ENCODE measurements at places on chromosomes 3 and 15. TPM values are rescaled to one million over a fixed set of nuclear protein-coding genes. Genes with fewer than 3 reads are reported as not detected.

GRCh38 chr3:13136426-13136825, 63.2 kb upstream of the IQSEC1 start:
- no peaks in the 10 kb centered on the region for H3K4me1 ChIP-seq
- H3K36me3 ChIP-seq = no peaks in the 10 kb centered on the region
- DNase-seq = no peak
- no peak overlapping the region for H3K27ac ChIP-seq

DNA sequence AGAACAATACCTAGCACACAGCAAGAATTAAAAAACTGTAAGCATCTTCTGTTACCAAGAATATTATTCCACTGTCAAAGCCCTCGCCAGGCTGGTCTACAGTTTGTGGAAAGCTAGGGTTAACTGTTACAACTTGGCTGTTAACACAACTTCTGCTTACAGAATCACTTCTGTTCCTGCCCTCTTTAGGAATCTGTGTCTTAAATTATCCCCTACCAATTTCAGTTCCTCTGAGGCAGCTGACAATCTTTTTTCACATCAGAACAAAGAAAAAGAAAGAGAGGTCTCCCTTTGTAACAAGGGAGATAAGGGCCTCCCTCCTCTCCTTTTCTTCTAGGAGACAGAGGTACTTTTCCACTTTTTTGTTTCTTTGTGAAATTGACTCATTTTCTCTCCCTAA, 188.9 kb downstream of the FMN1 start:
- H3K4me3 ChIP-seq = no peak overlapping the region
- no peaks in the 10 kb centered on the region for H3K36me3 ChIP-seq
- H3K27me3 ChIP-seq = no peaks in the 10 kb centered on the region

- H3K27me3 ChIP-seq = no peaks in the 10 kb centered on the region
- no peak overlapping the region for H3K4me3 ChIP-seq
- no peak overlapping the region for H3K27ac ChIP-seq
Measured at GRCh38 chr3:151923901-151924300, 50.5 kb downstream of the SUCNR1 start.

DNA sequence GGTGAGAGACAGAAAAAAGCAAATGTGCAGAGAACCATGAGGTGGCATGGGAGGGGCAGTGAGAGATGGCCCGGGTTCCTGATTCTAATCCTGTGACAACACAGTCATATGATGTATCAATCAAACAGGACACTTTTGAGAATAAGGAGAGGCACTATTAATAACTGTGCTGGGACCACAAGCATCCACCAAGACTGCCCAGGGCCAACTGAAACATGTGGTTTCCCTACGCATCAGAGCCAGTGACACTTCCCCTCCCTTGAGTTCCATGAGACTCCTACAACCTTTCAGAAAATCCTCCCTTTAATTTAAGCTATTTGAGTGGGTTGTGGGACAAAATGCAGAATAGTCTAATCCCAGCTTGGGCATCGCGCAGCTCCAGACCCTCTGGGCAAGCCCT, 17.4 kb downstream of the SH3BP5 start:
- no peak for DNase-seq
- peak overlapping the region; percentile 90 for H3K27ac ChIP-seq
- no peak overlapping the region for H3K4me3 ChIP-seq
- H3K27me3 ChIP-seq = no peaks in the 10 kb centered on the region
- H3K4me1 ChIP-seq = peaks cover 72% of the 10 kb centered on the region

DNA sequence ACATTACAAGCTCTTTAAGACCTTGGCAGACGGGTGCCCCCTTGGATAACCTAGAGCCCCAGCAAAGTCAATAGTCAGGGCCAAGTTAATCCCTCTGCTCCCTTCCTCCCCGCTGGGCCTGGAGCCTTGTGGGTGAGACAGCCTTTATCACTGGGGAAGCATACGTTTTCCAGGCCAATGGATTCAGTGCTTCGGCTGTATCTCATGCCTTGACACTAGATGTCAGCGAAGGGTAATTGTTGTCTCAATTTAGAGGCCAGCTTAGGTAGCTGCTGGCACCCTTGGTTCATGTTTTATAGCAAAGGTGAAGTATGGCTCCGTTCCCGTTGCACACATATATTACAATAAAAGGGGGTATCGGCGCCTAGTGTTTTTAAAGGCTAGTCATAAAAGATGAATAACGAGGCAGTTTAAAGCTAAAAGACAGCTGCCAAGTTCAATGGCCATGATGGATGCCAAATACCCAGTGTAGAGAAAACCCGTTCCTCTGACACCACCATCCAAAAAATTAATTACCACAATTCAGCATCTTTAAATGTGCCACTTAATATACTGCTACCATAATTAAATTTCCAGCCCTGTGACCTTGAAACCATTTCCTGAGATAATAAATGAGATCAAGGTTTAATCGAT, 52.3 kb upstream of the BNIP2 start:
- DNase-seq = no peak
- H3K27me3 ChIP-seq = no peaks in the 10 kb centered on the region
- H3K4me3 ChIP-seq = no peak overlapping the region

- peaks cover 24% of the 10 kb centered on the region for H3K36me3 ChIP-seq
- H3K4me3 ChIP-seq = no peak overlapping the region
- no peak overlapping the region for H3K27ac ChIP-seq
- H3K4me1 ChIP-seq = peaks cover 8% of the 10 kb centered on the region
- DNase-seq = no peak
- H3K27me3 ChIP-seq = no peaks in the 10 kb centered on the region
Measured at GRCh38 chr15:43187544-43188155, 2.4 kb downstream of the CCNDBP1 start.

- no peaks in the 10 kb centered on the region for H3K36me3 ChIP-seq
- no peaks in the 10 kb centered on the region for H3K27me3 ChIP-seq
- H3K27ac ChIP-seq = peak overlapping the region; percentile 11
Measured at GRCh38 chr3:141529717-141530414, 43.0 kb downstream of the RASA2 start.

DNA sequence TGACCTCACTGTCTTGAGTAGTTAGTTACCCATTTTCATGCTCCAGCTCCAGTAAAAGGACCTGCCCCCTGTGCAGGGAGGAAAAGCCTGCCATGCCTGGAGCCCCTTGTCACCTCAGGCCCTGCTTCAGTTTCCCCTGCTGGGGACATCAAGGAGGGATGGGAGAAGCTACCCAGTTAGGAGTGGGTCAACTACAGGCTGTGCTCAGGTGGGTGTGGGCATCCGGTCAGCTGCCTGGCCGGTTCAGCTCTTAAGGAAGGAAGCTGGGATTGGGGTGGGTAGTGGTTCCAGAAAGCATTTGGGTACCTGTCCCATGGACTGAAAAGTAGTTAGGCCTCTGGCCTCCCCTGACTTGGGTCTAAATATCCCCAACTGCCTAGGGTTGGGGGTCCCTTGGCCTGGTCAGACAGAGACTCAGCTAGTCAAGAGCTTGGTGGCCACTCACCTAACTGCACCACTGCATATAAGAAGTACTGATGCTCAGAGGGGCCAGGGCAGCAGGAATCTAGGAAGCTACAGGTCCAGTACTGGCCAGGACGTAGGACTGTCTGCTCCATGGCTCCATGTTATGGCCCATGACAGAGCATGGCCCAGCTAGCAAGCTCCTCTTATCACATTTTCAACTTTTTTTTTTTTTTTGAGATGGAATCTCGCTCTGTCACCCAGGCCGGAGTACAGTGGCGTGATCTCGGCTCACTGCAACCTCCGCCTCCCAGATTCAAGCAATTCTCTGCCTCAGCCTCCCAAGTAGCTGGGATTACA, 549 bp downstream of the LSMEM2 start:
- no peaks in the 10 kb centered on the region for H3K36me3 ChIP-seq
- H3K4me1 ChIP-seq = no peaks in the 10 kb centered on the region
- DNase-seq = no peak
- H3K27ac ChIP-seq = no peak overlapping the region

DNA sequence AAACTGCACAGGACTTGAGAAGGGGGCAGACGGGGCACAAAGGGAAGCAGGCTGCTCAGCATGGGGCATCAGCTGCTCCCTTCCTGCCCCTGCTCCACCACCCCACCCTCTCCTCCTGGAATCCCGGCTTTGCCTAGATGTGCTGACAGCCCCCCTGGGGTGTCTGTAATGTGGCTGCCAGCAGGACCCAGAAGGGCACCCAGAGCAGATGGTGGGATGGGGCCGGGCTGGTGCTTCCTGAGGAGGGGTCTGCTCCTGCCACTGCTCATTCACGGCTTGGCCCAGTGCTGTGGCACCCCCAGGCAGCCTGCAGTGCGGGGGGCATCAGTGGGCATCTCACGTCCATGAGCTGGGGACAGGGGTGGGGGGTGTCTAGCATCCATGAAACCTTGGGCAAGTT, 10.2 kb downstream of the H1-8 start:
- H3K36me3 ChIP-seq = peaks cover 6% of the 10 kb centered on the region
- H3K27me3 ChIP-seq = no peaks in the 10 kb centered on the region
- DNase-seq = no peak
- no peak overlapping the region for H3K4me3 ChIP-seq

GRCh38 chr3:58672451-58672850, 5.9 kb upstream of the FAM3D start:
- H3K4me3 ChIP-seq = no peak overlapping the region
- no peak for DNase-seq
- no peak overlapping the region for H3K27ac ChIP-seq
- no peaks in the 10 kb centered on the region for H3K36me3 ChIP-seq

- H3K4me1 ChIP-seq = no peaks in the 10 kb centered on the region
- DNase-seq = no peak
- H3K4me3 ChIP-seq = no peak overlapping the region
- no peaks in the 10 kb centered on the region for H3K36me3 ChIP-seq
- no peak overlapping the region for H3K27ac ChIP-seq
- H3K27me3 ChIP-seq = no peaks in the 10 kb centered on the region
Measured at GRCh38 chr3:157477441-157477840, 25.8 kb downstream of the VEPH1 start.

- H3K4me3 ChIP-seq = no peak overlapping the region
- H3K27ac ChIP-seq = no peak overlapping the region
- DNase-seq = no peak
- no peaks in the 10 kb centered on the region for H3K36me3 ChIP-seq
- H3K27me3 ChIP-seq = no peaks in the 10 kb centered on the region
- no peaks in the 10 kb centered on the region for H3K4me1 ChIP-seq
Measured at GRCh38 chr3:175356899-175357324, 497.8 kb downstream of the NAALADL2 start.

DNA sequence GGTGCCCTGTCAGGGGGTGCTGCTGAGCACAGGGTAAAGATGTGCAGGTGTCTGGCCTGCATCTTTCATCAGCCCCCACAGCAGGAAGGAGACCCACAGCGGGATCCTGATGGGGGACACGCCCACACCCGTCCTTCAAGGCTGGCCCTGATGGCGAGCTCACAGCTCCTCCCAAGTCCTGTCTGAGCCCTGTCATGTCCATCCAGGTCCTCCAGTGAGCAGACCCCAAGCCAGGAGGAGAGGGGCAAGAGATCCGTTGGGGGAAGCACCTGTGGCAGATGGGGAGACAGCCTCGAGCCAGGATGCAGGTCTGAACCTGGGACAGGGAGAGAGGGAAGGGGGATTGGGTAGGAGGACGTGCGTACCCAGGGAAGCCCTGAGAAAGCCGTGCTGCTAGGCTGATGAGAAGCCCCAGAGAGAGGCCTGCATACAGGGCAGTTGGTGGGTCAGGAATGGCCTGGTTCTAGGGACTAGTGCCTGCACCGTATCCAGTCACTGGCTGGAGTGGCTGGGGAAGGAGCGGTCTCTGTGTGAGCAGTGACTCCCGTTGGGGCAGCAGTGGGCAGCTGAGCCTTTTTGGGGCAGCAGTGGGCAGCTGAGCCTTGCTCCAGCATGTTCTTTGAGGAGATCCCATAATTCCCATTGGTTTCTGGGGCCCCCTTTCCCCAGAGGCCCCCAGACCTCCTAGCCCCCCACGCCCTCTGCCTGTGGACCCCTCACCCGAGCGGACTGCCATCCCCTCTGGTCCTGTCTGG, 133.3 kb upstream of the MEF2A start:
- no peaks in the 10 kb centered on the region for H3K27me3 ChIP-seq
- DNase-seq = no peak
- no peak overlapping the region for H3K27ac ChIP-seq
- H3K4me3 ChIP-seq = no peak overlapping the region

DNA sequence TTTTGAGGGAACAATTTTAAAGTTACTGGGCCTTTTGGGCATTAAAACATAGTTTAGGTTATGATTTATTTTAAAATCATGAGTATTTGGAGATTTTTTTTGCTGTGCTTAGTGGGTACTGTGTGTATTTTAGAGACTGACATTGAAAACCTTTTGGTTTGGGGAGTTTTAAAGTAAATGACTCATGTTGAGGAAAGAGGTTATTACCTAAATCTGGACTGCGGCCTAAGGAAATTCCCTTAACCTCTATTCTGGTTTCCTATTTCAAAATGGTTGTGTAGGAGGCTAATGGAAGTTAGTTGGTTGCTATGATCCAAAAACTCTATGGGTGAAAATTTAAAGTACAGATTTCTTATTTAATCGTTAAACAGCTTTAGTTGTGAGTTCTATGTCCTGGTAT, 57.3 kb upstream of the DPH6 start:
- no peak overlapping the region for H3K4me3 ChIP-seq
- H3K27ac ChIP-seq = no peak overlapping the region
- H3K4me1 ChIP-seq = no peaks in the 10 kb centered on the region
- DNase-seq = no peak
- H3K36me3 ChIP-seq = no peaks in the 10 kb centered on the region

DNA sequence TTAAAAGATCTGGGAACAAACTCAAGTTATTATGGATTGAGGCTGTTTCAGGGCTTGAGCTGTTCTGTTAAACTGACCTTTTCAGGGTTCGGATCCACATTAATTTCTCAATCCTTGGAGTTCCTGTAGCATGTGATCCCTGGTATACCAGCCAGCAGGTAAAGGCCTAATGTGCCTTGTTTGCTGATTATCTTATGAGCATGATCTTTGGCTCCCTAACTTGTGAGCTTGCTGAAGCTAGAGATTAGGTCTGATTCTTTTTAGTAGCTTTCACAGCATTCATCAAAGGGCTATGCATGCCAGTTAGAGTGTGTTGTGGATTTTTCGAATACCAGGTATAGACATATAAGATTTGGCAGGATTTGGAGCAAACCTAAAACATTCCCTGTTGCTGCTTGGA, 10.3 kb downstream of the CORO2B start:
- no peak overlapping the region for H3K4me3 ChIP-seq
- H3K27me3 ChIP-seq = no peaks in the 10 kb centered on the region
- H3K36me3 ChIP-seq = no peaks in the 10 kb centered on the region
- no peak for DNase-seq

The PXYLP1 gene
- 10.7 TPM for total RNA-seq

The P2RY14 gene
- total RNA-seq = 3.2 TPM

The ARRDC4 gene
- total RNA-seq = 81.7 TPM

The TMEM266 gene
- total RNA-seq = not detected

The SCN11A gene
- total RNA-seq = 0.33 TPM

The SYNPR gene
- total RNA-seq = not detected

The PRRT3 gene
- 8.5 TPM for total RNA-seq

The DLL4 gene
- total RNA-seq = 27.1 TPM

The U2SURP gene
- total RNA-seq = 87.8 TPM

The RAB27A gene
- total RNA-seq = 14.7 TPM

The PRTG gene
- total RNA-seq = 84.1 TPM

The ZPLD1 gene
- not detected for total RNA-seq

The DCUN1D1 gene
- total RNA-seq = 35.9 TPM

The INAFM2 gene
- 47.5 TPM for total RNA-seq

The PIAS1 gene
- 202 TPM for total RNA-seq

The CHRM5 gene
- not detected for total RNA-seq
